ENCODE measurements at places on chromosomes 6 and 20. TPM values are rescaled to one million over a fixed set of nuclear protein-coding genes. Genes with fewer than 3 reads are reported as not detected.

- DNase-seq: no peak
These were observed 337 bp downstream of the ESF1 start for GRCh38 chr20:13784271-13784892.

The ZMYND8 gene
- total RNA-seq: 42.6 TPM

The PNPLA1 gene
- not detected for total RNA-seq

DNA sequence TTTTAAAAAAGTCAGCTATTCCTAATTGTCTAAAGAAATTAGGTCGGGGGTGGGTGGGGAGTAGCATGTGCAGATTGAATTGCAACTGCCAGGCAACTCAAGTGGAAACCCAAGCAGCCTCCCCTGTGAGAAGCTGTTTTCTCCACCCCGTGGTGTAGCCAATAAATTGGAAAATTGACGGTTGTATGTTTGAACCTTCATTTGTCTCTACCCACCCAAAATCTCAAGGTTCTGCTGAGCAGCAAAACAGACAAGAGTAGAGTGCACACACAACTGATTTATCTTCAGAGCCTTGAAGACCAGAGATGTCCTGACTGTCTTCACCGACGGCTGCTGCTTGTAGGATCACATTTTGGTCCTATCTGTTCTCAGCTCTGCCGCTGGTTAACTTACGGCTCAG lies 88.5 kb downstream of the DTD1 start:
- DNase-seq: no peak

- DNase-seq: no peak
These were observed 94.9 kb upstream of the C6orf118 start for GRCh38 chr6:165404296-165404695.

DNA sequence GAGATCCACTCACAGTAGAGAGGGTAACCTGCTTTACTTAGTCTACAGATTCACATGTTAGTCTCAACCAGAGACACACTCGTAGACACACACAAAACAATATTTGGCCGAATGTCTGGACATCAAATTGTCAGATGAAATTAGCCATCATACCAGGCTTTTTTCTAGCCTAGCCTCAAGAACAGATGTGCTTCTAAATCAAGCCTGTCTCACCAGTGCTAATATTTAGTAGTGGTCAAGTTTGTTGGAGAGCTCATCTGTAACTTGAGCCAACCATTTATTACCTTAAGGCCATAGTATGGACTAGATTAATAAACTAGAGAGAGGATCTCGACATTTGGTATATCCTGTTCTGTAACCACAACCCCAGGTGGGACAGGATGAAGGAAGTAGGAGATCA lies 1118.8 kb upstream of the MAP3K7 start:
- DNase-seq: no peak

The PSORS1C1 gene
- total RNA-seq: 0.49 TPM

DNA sequence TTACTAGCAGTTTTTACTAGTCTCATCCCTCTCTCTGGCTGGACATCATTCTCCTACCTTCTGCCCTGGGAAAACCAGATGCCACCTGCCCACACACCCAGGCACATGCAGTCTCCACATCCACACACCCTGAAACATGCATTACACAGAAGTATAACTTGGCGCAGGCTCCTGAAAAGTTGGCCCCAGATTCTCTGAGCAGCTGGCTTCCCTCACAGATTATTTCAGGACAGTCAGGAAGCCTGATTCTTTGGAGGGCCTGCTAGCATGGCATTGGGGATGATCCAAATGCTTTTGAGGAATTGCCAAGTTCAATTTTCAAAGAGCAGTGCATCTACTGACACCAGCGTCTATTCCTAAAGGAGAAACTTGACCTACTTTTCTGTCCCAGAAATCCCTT lies 27.8 kb upstream of the KIF16B start:
- no peak for DNase-seq

DNA sequence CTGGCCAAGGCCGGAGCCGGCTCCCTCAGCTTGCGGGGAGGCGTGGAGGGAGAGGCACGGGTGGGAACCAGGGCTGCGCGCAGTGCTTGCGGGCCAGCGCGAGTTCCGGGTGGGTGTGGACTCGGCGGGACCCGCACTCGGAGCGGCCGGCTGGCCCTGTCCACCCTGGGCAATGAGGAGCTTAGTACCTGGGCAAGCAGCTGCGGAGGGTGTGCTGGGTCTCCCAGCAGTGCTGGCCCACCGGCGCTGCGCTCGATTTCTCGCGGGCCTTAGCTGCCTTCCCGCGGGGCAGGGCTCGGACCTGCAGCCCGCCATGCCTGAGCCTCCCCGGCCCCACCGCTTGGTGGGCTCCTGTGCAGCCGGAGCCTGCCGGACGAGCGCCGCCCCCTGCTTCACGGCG lies 91.4 kb upstream of the MAN1A1 start:
- DNase-seq: no peak

GRCh38 chr6:127971945-127972391 lies 71.1 kb upstream of the THEMIS start:
- no peak for DNase-seq

GRCh38 chr6:66838764-66839163 lies 1131.7 kb upstream of the EYS start:
- DNase-seq: no peak

DNA sequence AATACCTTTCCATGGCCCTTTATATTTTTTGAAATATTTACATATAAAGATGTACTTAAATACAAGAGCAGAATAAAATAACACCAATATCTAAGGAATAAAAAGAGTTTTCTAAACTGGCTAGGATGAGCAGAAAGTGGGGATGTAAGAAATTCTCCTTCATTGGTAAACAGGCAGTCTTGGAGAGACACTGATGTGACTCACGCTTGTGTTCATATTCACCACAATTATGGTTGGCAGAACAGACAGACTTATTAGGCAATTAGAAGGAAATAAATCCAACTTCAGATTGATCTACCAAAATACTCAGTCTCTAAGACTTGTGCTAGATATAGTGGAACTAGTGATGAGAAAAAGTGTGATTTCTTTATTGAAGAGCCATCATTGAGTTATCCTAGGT lies 463.7 kb downstream of the CDC5L start:
- DNase-seq: no peak

GRCh38 chr20:10228330-10228729 lies 9.7 kb downstream of the SNAP25 start:
- no peak for DNase-seq

DNA sequence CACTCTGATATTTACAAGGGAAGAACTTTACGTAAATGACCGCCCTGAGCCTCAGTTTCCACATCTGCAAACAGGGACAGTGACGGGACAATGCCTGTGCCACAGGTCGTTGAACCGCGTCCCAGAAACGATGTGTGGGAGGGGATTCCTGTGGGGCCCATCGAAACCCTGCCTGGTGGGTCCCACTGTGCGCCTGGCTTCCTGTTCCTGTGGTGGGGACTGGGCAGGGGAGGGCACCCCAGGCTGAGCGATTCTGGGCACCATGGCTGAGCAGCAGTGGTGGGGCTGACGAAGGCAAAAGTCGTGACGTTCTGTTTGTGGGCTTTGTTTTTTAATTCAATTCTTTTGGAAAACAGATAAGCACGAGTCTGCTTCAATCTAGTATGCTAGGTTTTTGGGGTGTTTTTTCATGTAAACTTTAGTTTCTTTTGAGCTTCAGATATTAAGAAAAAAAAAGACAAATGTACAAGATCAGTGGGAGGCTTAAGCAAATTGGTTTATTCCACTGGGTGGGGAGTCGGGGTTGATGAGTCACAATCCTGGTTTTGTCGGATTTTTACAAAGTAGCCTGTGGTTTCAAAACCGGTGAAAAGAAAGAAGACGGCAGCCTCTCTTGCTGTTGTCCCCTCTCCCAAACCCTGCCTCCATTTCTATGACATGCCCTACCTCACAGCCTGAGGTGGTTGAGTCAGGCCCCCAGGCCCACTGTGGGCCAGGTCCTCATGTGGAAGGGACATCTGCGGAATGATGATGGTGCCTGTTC lies 40.4 kb downstream of the GNAS-AS1 start:
- no peak for DNase-seq

The TPBG gene
- total RNA-seq: not detected

The SLC29A1 gene
- 17.3 TPM for total RNA-seq

The TGM3 gene
- total RNA-seq: not detected

GRCh38 chr6:154615483-154616025 lies 105.1 kb upstream of the CNKSR3 start:
- DNase-seq: no peak

- no peak for DNase-seq
These were observed 56.2 kb upstream of the ARID1B start for GRCh38 chr6:156720691-156721685.

- no peak for DNase-seq
These were observed 158.2 kb upstream of the PRND start for GRCh38 chr20:4563534-4563933.

DNA sequence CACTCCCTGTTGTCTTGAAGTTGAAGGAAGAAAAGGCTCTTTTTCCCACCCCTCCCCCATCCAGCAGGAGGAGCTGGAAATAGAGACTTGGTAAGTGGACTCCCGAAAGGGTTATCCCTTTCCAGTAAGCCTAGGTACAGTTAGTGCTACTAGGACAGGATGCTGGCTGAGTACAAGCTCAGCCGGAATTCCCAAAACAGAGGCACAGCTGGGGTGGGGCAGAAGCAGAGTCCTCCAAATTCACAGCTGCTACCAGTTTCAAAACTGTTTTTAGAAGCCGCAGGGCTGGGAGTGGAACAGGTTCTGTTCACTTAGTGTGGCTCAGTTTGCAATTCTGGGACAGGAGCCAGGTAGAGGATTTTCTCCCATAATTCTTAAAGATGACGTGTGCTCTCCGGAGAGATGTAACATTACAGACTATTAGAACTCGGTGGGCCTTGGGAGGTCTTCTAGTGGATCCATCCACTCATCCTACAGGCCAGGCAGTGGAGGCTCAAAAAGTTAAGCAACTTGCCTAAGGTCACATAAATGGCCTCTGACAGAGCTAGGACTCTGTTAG lies 19.0 kb upstream of the UTRN start:
- no peak for DNase-seq

DNA sequence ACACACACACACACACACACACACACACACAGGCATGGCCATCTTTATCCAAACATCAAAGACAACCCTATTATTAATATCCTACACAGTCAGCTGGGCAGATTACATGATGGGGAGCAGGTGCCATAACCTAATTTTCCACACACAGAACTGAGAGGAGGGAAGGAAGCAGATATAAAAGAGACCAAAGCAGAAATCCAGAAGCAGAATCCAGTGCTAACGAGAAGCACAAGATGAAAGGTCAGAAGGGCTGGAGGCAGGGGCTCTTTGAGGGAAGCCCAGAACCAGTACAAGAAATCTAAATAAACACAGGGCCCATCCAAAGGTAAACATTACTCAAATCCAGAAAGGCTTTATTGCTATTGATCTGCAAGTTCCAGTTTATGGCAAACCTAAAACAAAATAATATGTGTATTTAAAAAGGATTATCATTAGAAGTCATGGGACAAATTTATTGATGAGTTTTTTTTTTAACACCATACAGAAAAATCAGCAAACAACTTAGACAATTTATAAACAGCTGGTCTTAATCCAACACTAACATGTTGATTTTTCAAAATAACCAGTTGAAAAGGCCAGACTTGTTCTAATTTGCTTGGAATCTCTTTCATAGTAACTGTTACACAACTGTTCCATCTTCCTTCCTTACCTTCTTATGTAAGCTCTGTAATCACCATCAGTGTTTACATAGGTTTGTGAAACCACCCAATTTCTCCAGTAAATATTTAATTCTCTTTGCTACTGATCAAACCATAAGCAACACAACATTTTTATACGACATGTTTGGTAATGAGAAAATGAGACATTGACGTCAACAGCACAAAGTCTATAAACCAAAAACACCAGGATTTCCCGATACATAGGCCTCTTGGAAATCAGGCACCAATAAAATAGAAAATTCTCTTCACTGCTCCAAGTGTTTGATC lies 34.2 kb downstream of the SLC23A2 start:
- DNase-seq: no peak

The DEFB110 gene
- total RNA-seq: not detected

- no peak for DNase-seq
These were observed 517.5 kb downstream of the PREX1 start for GRCh38 chr20:48310305-48310704.

- DNase-seq: no peak
These were observed 225.6 kb downstream of the PLCB1 start for GRCh38 chr20:8357703-8358102.

DNA sequence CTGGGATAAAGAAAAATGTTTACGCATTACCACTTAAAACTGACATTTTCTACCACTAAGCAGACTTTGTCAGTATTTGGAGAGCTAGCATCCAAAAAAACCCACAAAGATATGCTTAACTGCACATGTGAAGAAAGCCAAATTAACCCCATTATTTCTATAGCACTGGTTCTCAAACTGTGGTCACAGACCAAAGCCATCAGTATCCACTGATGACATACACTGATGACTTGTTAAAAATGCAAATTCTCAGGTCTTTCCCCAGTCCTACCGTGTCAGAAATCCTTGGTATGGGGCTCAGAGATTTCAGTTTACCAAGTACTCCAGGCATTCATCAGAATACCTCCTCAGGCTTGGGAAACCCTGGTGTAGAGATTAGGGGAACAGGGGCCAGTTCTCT lies 230.2 kb downstream of the PTPRK start:
- no peak for DNase-seq

DNA sequence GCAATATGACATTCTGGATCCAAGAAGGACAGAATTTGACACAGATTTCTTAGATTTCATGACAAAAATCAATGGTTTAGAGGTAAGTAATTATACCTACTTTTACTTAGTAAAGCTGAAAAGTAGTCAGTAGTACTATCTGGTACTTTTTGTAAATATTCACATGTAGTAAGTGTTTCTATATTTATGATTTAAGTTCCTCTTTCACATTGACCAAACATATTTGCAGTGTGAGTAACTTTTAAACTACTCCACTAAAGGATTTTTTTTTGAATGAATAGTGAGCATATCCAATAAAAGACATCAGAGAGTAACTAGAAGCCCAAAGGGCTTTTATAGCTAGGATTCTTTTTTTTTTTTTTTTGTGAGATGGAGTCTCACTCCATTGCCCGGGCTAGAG lies 60.8 kb downstream of the DNAH8 start:
- no peak for DNase-seq

The MOXD1 gene
- total RNA-seq: 3.2 TPM

GRCh38 chr20:44737116-44737515 lies 8.5 kb upstream of the KCNK15 start:
- DNase-seq: no peak

The ADAM33 gene
- total RNA-seq: not detected

DNA sequence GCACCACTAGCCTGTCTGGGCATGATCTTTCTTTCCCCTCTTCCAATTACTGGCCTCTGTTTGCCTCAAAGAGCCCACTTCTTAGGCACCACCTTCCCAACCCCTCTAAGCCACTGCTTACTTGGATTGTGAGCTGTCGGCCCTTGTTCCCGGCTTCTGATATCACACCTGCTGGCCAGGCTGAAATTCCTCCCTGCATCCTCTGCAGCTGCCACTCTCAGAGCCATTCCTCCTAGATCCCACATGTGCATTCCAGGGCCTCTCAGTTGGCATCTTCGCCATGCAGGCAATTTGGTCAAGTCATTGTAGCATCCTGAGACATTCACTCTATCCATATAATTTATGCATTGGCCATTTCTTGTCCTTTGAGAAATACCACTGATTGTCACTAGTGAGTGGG lies 135.9 kb downstream of the OLIG3 start:
- no peak for DNase-seq

GRCh38 chr6:33746036-33746600 lies 587 bp downstream of the IP6K3 start:
- no peak for DNase-seq

The TRIM38 gene
- 36.8 TPM for total RNA-seq

GRCh38 chr6:137261761-137262160 lies 42.6 kb upstream of the IFNGR1 start:
- no peak for DNase-seq

All from activated B cell treated with CpG ODN at 0.5 μM for 24 hours (primary cell).